Transverse colon (tissue), 4 donors: ENCODE measurements at places on chromosomes 12 and 14. TPM values are rescaled to one million over a fixed set of nuclear protein-coding genes. Genes with fewer than 3 reads are reported as not detected.

Gene LDHB
- 145 TPM for total RNA-seq

Gene SMCO3
- not detected for total RNA-seq

Gene INHBC
- total RNA-seq: not detected

Gene ITGA7
- total RNA-seq: 14.4 TPM

Gene AQP6
- total RNA-seq: not detected

Gene OR4E2
- total RNA-seq: not detected

Gene ASB2
- 29.2 TPM for total RNA-seq

Gene SLC5A8
- total RNA-seq: 0.32 TPM

Gene AMIGO2
- total RNA-seq: 6.7 TPM

Gene GNB3
- total RNA-seq: 0.32 TPM

Gene CRY1
- 10.1 TPM for total RNA-seq
